ENCODE measurements at places on chromosomes 6 and 20.
A peak's percentile ranks its signal among the peaks of the same experiment; 100 is the strongest.

DNA sequence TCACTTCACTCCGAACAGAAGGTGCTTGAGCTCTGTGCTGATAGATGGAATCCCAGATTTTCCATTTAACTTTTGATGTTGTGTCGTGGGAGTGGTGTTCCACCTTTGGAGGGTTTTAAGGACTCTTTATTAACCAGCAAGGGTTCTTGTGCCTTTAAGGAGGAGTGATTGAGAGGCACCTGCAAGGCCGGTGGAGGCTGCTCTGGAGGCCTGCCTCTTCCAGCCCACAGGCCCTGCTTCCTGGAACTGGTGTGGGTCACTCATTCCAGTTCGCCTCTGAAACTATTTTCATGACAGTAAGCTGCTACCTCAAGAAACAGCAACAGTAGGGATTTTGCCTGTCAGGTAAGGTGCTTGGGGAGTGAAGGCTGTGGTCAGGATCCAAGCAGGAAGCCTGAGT, 58.8 kb upstream of the APCDD1L start:
- DNase-seq = no peak

- peak; percentile 41 for DNase-seq
Observed at GRCh38 chr6:137705160-137706082, 161.6 kb upstream of the TNFAIP3 start.

DNA sequence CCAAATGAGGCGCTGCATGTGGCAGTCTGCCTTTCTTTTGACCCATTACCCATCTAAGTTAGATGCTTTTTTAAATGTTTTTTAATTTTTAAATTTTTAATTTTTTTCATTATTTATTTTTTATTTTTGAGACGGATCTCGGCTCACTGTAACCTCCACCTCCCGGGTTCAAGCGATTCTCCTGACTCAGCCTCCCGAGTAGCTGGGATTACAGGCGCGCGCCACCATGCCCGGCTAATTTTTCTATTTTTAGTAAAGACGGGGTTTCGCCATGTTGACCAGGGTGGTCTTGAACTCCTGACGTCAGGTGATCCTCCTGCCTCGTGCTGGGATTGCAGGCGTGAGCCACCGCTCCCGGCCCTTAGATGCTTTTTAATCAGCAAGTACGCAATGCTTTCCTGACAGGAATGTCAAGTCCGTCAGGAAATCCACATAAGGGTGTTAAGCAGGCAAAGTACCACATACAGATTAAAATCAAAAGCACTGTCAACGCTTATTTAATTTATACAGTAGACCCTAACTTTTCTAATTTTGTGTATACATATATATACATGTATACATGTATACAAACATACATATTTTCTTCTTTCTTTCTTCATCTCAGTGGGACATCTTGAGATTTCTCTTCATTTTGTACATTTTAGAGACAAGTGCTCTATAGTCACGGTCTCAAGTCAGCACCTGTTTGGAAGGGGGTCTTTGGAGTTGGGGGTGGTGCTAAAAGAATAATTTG, 995 bp upstream of the GSTA4 start:
- DNase-seq = no peak

GRCh38 chr6:18240230-18240629, 24.1 kb downstream of the DEK start:
- no peak for DNase-seq

DNA sequence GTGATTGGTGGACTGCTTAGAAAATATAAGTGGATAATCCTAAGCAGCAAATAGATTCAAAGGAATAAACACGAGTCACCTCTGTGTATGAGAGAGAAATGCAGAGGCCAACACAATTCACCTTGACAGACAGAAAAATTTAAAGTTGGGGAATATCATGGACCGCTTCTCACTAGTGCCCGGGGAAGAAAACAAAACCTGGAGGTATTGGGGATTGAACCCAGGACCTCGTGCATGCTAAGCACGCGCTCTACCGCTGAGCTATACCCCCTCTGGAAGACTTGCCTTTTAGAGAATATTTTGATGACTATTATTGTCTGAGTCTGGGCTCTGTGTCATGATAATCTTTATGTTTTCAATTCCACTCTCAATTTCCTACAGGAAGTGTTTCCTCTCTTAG, 111.9 kb downstream of the TRIM27 start:
- DNase-seq = no peak

DNA sequence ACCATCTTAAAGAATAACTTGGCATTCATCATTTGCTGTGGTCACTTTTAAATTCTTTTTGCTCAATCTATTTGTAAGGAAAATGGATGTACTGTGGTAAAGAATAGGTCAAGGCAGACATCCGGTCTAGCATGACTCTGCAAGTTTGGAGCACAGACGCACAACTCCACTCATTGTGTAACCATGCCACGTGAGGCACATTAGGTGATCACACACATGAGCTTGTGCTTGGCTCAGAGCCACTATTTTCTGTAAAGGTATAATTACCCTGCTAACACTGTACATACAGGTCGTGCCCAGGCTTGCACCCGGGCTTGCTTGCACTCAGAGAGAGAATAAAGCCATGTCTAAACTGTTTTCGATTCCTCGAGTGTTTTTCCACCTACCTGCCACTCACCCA, 1289.1 kb upstream of the ADGRB3 start:
- DNase-seq = no peak

- no peak for DNase-seq
Observed at GRCh38 chr6:157267109-157267611, 56.2 kb downstream of the TMEM242 start.

DNA sequence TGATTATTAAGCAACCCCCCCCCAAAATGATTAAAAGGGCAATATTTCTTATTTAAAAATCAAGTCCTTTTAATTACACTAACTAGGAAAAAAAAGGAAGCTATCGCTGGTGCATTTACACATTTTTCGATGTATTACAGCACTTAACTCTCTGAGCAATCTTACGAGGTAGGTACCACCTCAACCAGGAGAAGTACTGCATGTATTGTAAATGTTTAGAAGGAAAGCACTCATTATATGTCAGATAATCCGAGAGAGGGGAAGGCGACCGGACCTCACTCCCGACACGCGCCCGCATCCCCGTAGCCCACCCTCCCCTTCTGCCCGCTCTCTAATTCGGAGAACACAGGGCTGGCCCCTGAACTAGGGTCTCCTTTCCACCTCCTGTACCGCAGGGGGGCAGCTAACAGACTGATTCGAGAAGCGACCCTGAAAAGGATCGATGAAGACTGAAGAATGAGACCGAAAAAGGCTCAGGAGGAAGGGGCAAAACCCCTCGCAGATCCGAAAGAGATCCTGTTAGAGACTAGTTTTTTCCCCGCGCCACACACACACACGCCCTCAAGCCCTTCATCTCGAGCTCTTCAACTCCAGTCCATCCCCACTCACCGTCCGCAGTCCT, 337 bp downstream of the ESF1 start:
- no peak for DNase-seq

- DNase-seq = no peak
Observed at GRCh38 chr6:13741365-13741764, 29.7 kb upstream of the RANBP9 start.

- DNase-seq = no peak
Observed at GRCh38 chr20:4484379-4484997, 237.2 kb upstream of the PRND start.

- no peak for DNase-seq
Observed at GRCh38 chr6:41036186-41036585, 2.8 kb downstream of the UNC5CL start.

DNA sequence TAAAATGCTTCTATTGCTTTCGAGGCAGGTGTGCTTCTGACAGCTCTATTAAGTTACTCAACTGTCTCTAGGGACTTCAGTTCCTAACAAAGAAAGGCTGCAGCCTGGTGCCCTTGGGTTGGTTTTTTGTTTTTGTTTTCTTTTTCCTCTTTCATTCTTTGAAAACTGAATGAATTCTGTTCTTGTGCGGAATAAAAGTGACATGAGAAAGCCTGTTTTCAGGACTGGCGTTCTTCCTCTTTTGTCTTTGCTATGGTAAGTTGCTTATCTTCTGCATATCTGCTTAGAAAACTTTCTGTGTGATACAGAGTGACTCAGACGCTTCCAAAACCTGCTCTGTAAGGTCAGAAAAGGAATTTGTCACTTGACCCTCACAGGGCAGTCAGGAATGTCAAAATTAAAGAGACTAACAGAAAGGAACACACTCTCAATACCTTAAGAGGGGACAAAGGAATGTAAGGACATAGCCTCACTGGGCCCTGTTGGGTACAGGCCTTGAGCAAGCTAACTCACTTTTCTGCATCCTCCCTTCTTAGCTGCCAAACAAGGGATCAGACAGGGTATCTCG, 56.2 kb upstream of the NHSL1 start:
- DNase-seq = no peak

DNA sequence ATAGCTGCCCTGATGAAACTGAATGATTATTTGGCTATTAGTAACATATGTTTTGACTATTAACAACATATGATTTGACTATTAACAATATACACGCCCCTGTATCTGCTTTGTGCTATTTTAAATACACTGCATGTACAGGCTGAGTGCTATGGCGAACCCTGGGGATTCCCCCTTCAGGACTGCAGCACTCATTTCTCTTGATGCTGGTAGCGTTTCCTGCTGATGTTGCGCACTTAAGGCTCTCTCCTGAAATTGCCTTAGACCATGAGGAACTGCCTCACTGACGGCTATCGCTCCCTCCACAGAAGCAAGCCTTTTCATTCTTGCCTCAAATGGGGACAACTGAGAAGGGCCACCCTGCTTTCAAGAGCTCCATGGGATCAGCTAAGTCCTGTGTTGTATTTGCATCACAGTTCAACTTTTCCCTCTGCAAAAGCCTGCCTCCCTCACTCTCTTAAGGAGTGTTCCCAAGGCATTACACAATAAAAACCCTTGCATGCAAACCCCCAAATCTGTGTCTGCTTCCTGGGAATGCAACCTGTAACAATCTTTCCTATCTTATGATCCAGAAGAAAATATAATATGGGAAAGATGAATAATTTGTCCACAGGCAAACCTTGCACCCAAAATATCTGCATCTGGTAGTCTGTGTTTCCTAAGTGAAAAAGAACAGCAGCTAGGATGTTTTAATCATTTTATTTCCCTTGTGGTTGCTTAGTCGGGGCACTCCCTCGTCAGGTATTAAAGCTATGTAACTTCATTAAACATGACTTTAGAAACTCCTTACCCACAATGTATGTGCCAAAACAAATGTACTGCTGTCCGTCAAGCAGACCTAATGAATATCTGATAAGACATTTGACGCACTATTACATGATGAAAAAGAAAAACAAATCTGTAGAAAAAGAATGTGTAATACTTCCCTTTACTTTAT, 456.4 kb downstream of the COL12A1 start:
- no peak for DNase-seq

- no peak for DNase-seq
Observed at GRCh38 chr6:63734923-63735322, 99.3 kb downstream of the PHF3 start.

DNA sequence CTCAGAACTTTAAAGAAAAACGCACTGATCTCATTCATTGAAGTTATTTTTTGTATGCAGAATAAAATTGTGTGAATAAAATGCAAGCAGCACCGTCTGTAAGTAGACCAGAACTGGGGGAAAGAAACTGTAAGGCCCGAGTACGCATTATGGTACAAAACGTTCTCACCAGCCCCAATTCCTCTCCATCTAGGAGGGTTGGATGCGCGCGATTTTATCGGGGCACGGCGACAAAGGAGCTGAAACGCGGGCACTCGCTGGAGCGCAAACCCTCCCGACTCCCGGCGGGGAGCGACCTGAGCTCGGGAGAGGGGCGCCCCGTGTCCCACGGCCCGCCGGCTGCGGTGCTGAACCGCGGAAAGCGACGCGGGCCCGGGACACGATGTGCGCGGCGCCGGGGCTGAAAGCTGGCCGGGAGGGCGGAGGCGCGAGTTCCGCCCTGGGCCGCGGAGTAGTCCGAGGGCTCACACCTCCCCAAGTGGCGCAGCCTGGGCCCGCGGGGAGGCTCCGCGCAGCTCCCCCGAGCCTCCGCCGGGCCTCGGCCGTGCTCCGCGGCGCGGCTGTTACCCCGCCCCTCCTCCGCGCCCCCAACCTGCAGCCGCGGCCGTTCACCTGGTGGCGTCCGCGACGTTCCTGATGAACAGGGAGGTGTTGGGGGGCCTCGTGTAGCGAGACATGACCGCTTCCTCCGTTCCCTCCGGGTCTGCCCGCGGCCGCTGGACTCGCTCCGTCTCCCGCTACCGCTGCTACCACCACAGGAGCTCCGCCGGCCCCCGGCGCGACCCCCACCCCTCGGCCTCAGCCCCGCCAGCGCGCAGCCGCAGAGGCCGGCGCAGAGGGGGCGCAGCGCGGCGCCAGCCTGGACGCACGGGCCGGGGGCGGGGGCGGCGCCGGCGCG, at the start of gene SRSF12:
Gene SRSF12, minus strand, starts transcription at position 861 of the 898 bp plus-strand sequence. Its CDS starts 184 bp downstream, at position 677.
- DNase-seq = no peak

DNA sequence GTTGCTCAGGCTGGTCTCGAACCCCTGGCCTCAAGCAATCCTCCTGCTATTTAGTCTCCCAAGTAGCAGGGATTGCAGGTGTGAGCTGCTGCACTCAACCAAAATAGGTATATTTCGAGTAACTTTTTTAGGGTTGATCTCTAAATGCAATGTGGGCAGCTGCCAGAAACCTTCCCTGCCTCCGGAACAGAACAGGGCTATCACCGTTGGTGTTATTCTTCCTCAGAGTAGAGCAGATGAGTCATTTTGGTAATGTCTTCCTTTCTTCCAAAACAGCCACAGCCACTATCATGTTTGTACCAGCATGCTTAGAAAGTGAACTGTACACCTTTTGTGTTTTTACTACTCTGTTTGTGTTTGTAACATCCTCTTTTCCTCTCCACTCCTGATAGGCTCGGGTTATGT, 44.1 kb downstream of the SNX9 start:
- no peak for DNase-seq

- no peak for DNase-seq
Observed at GRCh38 chr20:63696306-63696627, 185 bp upstream of the TNFRSF6B start.

DNA sequence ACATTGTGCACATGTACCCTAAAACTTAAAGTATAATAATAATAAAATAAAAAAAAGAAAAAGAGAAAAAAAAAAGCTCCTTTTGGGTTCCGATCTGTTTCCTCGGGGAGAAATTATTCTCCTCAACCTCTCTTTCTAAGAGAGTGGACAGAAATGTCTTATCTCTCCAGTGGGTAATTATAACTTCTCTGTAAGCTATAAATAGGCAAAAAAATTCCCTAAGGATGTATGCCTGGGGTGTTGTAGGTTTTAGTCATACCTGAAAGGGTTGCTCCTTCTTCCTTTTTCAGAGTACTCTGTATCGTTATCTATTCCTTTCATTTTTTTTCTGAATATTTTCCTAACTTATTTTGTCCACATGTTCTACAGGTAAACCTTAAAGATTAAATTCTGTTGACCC, 169.7 kb upstream of the PTPRK start:
- DNase-seq = no peak

DNA sequence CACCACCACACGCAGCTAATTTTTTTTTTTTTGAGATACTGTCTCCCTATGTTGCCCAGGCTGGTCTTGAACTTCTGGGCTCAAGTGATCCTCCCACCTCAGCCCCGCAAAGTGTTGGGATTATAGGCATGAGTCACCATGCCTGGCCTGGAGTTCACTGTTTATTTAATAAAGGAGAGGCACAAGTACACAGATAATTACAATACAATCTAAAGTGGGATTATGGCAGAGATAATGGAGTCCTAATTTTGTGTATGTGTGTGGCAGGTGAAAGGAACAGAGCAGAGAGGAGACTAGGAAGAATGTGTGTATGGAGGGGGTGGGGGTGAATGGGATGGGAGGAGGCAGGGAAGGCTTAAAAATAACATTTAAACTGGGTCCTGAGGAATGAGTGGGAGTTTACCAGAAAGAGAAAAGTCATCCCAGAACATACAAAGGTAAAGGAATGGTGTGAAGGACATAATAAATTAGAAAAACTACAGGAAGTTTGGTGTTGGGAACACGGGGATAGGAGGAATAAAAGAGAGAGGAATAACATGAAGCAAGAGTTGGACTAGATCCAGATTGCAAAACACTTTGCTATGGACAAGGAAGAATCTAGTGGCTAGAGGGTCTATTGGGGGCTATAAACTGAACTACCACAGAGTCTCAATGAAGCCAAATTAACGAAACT, 4.4 kb downstream of the NCOA5 start:
- DNase-seq = no peak
